ENCODE measurements at places on chromosomes 11 and 22. TPM values are rescaled to one million over a fixed set of nuclear protein-coding genes. Genes with fewer than 3 reads are reported as not detected.

TREH gene
- not detected for total RNA-seq

GRCh38 chr22:43213051-43213450 lies 26.1 kb upstream of the TTLL12 start:
- no peak for DNase-seq

DNA sequence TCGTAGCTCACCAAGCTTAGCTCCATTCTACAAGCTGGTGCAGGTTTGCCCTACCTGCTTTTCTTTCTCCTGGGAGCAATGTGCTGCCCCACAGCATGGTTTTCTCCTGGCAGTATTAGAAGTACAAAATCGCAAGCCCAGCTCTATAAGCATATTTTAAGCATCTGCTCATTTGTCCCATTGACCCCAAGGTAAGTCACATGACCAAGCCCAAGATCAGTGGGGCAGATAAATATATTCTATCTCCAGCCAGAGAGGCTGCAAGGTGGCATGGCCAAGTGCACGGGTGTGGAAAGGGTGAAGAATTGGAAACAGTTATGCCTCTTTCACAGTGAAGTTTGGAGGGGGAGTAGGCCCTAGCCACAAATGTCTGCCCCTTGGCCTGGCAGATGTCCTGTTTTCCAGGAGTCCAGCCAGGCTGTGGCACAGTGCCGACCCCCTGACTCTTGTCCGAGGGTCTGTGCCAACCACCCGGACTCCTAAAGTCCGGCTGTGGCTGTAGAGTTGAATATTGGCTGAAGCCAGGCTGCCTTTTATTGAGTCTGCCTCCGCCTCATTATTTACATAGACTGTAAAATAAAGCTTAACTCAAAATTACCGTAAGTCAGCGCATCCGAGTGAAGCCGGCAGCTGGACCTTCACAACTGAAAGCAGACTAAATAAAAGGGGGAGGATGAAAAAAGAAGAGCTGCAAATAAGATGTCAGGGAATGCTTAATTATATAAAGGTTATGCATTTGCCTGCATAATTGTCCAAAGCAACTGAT lies 165.7 kb downstream of the COMMD9 start:
- no peak for DNase-seq

GGT5 gene
- 0.35 TPM for total RNA-seq

- no peak for DNase-seq
These were observed 337.2 kb upstream of the B3GAT1 start for GRCh38 chr11:134749040-134749839.

GRCh38 chr11:8728563-8728962 lies 46.0 kb downstream of the RPL27A start:
- no peak for DNase-seq

OR52A5 gene
- total RNA-seq, result not detected

PRAME gene
- total RNA-seq, result not detected

CD3E gene
- 680 TPM for total RNA-seq

GRCh38 chr11:83909579-83910534 lies 623.7 kb upstream of the CCDC90B start:
- no peak for DNase-seq

DNA sequence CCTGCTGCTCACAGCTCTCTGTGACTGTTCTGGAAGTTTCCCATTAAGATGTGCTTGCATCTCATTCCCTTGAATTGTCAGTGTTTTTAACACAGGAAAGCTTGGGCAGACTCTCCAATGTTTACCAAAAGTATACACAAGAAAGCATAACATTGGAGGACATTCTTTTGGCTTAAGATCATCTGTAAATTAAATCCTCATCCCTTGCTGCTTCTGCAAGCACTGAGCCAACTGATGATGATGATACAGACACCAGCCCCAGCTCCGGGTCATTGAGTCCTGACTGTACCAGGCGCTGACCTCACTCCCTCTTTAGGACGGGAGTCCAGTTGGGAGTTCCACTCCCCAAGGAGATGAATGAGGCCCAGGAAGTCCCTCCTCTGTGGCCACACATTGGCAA lies 23.8 kb downstream of the CD82 start:
- no peak for DNase-seq

DNA sequence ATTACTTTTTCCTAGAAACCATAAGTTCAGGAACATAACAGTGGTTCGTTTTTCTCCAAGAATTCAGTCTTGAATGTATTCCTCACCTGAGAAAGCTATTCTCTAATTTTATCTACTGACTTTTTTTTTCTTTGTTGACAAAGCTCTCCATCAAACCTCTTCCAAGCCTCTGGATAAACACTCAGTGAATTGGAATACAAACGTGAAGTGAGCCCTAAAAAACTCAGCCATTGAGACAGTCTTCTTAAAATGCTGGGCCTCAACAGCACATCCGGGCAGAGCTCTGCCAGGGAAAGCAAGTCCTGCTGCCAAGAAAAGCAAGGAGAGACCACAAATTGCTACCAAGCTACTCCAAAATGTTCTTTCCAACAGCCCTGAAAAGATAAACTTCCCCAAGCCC lies 7.7 kb upstream of the SLC1A2 start:
- no peak for DNase-seq

DNA sequence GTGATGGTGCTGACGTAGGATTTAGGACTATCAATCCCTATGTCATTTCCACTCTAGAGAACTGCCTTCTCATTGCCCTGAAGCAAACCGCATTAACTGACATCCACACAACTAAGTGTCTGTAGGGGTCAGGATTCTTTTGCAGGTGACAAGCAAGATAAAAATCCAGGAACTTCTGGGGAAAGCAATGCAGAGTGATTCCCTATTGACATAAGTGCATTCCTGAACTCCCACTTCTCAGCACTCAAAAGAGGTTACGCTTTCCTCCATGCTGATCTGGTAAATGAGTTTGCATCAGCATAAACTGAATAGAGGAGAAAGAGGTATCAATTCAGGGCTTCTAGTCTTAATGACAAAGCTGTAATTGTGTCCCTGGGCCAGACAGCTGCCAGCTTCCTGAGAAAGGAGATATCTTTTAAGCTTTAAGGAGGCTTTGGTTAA lies 224.6 kb upstream of the ISX start:
- DNase-seq, result no peak

DNA sequence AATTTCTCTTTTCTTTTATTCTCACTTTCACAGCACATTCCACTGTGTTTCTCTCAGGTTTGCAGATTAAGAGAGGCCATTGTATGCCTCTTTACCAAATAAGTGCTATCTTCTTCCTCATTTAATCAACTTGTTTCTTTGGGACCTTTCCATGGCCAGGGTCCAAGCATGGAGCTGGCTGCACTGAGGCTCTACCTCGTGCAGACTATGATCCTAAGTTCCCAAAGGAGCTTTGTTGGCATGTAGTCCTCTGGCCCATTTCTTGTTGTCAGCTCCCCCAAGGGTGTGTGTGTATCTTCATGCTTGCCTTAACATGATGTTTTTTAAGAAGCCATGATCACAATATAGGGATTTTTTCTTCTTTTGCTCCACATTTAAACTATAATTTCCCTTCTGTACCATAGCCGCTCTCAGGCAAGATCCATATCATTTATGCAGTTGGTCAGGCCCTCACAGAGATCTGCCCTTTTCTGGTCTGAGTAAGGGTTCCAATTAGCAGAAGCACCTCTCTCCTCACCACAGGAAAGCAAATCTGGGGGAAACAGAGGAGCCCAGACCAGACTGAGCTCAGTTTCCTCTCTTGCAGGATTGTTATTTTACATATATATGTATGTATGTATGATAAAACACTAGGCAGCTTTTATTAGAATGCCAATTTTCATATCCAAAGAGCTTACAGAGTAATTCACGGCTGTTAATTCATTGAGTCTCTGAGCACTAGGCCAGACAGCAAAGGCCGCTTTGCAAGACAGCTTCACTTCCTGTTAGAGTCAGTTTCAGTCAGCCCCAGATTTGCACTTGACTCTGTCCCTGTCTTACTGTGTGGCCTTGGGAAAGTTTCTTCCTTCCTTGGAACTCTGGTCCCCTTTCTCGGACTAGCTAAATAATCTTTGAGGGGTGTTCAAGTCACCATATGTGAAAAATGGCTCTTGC lies 34.3 kb downstream of the CYB5R2 start:
- no peak for DNase-seq

DNA sequence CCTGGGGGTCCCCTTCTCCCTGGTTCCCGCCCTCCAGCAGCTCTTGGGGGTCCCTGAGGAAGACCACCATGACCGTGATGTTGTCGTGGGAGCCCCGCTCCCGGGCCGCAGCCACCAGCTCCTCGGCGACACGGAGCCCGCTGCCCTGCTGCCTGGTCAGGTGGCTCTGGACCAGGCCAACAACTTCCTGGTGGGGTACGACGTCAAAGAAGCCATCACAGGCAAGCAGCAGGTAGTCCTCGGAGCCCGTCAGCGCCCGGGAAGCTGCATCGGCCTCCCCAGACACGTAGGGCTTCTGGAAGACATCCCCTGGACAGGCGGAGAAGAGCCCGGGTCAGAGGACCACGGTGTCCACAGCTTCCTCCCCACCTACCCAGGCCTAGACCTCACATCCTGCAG lies 29.5 kb downstream of the PPM1F start:
- DNase-seq, result no peak

GRCh38 chr22:43326331-43327156 lies 16.6 kb downstream of the SCUBE1 start:
- no peak for DNase-seq

EIF3F gene
- 256 TPM for total RNA-seq

- DNase-seq, result no peak
These were observed 439.0 kb upstream of the CCDC90B start for GRCh38 chr11:83725269-83725560.

GRCh38 chr11:1000357-1001278 lies 35.9 kb downstream of the MUC6 start:
- no peak for DNase-seq

DNA sequence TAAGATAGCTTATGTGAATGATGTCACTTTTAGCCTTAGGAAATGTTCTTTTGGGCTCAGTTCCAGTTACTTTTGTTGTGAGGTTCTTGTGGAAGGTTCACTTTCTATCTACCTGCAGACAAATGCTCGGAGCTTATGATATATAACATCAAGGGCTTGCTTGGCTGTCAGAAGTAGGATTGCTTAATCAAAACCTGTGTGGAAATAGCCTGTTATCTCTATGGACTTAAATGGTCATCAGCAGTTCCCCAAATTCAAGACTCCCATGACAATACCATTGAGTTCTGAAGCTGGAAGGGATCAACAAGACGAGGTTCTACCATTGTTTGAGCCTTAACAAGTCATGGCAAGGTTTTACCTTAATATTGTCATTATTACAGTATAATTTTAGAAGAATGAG lies 43.8 kb downstream of the FLI1 start:
- DNase-seq, result no peak

GRCh38 chr11:13115380-13115675 lies 106.2 kb downstream of the RASSF10 start:
- no peak for DNase-seq

ART1 gene
- not detected for total RNA-seq

DNA sequence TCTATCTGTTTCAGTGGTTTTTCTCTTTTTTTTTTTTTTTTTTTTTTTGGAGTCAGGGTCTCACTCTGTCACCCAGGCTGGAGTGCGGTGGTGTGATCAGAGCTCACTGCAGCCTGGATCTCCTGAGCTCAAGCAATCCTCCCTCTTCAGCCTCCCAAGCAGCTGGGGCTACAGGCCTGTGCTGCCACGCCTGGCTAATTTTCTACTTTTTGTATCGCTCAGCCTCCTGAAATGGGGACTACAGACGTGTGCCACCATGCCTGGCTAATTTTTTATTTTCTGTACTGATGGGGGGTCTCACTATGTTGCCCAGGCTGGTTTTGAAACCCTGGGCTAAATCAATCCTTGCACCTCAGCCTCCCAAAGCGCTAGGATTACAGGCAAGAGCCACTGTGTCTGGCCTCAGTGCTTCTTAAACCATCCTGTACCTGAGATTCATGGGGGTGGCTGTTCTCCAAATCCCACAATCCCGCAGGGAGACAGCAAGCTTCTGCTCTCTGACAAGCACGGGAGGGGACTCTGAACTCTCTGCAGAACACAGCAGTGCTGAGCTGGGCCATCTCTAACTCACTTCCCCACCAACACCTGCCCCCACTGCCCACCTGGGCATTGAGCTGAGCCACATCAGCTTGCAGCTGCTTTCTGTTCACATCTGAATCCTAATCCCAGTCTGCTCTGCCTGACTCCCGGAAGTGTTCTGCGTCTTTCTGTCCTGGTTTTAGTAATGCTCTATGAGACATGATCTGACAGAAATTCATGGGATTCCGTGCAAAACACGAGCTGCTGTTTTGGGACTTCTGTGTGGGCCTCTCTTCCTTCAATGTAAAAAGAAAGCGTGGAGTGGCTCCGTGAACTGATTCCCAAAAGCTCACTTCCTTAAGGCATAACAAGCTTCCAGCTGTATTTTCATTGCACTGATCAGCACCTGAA lies 400.0 kb downstream of the LARGE1 start:
- DNase-seq, result no peak

CHEK2 gene
- 57.6 TPM for total RNA-seq

ACR gene
- total RNA-seq, result not detected

- peak; percentile 11 for DNase-seq
These were observed 1.1 kb upstream of the ADM start for GRCh38 chr11:10303558-10304363.

DNA sequence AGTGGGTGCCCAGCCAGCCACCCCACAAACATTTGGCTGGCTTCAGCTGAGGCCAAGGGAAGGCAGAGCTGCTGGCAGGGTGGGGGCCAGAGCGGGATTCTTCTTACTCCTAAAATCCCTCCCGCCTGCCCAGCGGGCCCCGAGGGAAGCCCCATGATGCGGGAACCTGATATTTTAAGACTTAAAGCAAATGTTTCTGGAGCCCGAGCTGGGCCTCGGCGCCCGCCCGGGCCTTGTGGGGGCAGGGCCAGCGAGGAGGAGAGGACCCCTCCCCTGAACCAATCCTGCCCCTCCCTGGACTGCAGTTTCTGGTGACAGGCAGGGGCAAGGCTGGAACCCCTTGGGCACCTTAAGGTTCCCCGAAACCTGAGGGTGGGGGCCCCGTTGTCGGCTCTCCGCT lies 17.2 kb downstream of the GP1BB start:
- DNase-seq, result no peak

DNA sequence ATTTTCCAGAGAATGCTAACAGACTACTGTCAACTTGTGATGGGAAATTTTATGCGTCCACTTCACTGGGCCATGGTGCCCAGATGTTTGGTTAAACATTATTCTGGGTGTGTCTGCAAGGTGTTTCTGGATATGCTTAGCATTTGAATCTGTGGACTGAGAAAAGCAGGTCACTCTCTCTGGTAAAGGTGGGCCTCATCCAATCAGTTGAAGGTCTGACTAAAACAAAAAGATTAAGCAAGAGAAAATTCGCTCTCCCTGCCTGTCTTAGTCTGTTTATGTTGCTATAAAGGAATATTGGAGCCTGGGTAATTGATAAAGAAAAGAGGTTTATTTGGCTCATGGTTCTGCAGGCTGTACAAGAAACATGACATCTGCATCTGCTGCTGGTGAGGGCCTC lies 32.1 kb upstream of the CD81 start:
- DNase-seq, result no peak

GRCh38 chr11:59822989-59823566 lies 12.5 kb upstream of the MRPL16 start:
- DNase-seq, result peak; percentile 49

All from activated CD4-positive, alpha-beta T cell treated with anti-CD3 and anti-CD28 coated beads, Interleukin-2, amount 10 ng/mL, durations not matched to agents 7 days and 5 days (primary cell).